ENCODE measurements at places on chromosomes 4 and X. TPM values are rescaled to one million over a fixed set of nuclear protein-coding genes. Genes with fewer than 3 reads are reported as not detected.

The PTCHD1 gene
- not detected for total RNA-seq

The ADH1C gene
- not detected for total RNA-seq

The HTRA3 gene
- total RNA-seq, result 0.84 TPM

The POF1B gene
- total RNA-seq, result 7.1 TPM

The DCAF12L2 gene
- not detected for total RNA-seq
